ENCODE measurements at places on chromosomes 4 and X. TPM values are rescaled to one million over a fixed set of nuclear protein-coding genes. Genes with fewer than 3 reads are reported as not detected.

Gene MOB1B
- polyA plus RNA-seq = 2.8 TPM

Gene ASB5
- polyA plus RNA-seq = 601 TPM

DNA sequence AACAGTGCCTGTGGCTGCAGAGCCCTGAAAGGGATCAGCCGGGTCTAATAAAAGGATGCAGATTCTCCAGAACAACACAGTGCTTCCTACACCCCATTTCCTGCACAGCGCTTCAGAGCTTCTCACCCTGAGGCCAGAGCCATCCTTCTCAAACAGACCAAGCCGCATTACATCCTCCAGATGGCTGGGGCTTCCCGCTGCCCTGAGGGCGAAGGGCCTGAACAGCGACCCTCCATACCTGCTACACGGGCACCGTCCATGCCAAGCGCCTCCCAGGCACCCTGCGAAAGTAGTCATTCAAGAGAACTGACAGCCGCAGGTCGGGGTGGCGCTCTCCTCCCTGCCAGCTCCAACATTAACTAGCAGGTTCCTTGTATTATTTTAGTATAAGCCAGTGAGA, 36.5 kb downstream of the ACOX3 start:
- H3K27ac ChIP-seq = no peak overlapping the region
- peak; percentile 45 for DNase-seq
- H3K4me1 ChIP-seq = peaks cover 12% of the 10 kb centered on the region
- H3K4me3 ChIP-seq = no peak overlapping the region
- H3K27me3 ChIP-seq = no peaks in the 10 kb centered on the region

DNA sequence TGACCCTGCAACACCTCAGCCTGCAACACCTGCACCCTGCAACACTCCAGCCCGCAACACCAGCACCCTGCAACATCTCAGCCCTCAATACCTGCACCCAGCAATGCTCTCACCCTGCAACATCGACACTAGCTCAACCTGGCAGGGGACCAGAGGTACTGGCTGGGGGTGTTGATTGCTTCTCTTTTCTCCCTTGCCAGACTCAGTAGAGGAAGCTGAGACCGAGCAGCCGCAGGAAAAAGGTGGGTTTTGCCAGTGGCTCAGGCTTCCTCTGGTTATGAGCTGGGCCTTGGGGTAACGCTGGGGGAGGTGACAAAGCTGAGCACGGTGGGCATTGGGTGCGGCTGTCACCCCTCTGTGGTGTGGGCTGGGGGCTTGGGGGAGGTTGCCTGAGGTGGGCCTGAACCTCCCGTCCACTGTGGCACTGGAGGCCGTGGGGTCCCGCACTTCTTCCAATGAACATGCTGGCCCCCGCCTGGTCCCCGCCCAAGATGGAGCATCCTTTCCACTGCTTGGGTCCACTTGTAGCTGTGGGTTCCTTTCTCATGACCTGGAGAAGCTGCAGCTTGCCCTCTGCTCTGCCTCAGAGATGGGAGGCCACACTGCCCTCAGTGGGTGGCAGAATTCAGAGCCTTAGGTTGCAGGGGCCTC, 26.0 kb downstream of the SH3TC1 start:
- H3K36me3 ChIP-seq = no peaks in the 10 kb centered on the region
- H3K4me3 ChIP-seq = no peak overlapping the region
- H3K27me3 ChIP-seq = no peaks in the 10 kb centered on the region
- H3K27ac ChIP-seq = no peak overlapping the region

- no peak overlapping the region for H3K27ac ChIP-seq
- peaks cover 2% of the 10 kb centered on the region for H3K27me3 ChIP-seq
Observed at GRCh38 chr4:5952286-5952974, 59.5 kb upstream of the CRMP1 start.

- DNase-seq = no peak
- H3K27me3 ChIP-seq = no peaks in the 10 kb centered on the region
- peaks cover 10% of the 10 kb centered on the region for H3K4me1 ChIP-seq
- H3K27ac ChIP-seq = no peak overlapping the region
- peaks cover 11% of the 10 kb centered on the region for H3K36me3 ChIP-seq
Observed at GRCh38 chr4:153242839-153243324, 38.6 kb downstream of the TRIM2 start.

GRCh38 chr4:107363125-107363524, 327.0 kb upstream of the DKK2 start:
- no peak for DNase-seq
- H3K4me1 ChIP-seq = no peaks in the 10 kb centered on the region
- no peak overlapping the region for H3K4me3 ChIP-seq
- no peaks in the 10 kb centered on the region for H3K36me3 ChIP-seq
- H3K27me3 ChIP-seq = no peaks in the 10 kb centered on the region
- H3K27ac ChIP-seq = no peak overlapping the region

DNA sequence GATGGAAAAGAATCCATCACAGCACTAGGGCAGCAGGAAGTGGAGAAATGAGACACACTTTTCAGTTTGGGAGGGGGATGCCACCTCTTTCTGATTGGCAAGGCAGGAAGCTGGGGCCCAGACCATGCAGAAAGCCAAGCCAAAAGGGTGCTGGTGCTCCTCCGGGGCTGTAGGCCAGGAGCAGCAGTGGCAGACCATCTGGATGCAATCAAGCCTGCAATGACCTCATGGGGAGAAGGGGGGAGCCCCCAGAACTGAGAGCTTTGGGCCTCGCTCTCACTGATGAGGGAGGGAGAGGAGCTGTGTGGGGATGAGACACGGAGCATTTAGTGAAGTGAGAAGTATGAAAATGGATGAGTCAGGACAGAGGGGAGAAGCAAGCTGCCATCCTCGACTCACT, 141.3 kb upstream of the NALF2 start:
- no peaks in the 10 kb centered on the region for H3K36me3 ChIP-seq
- no peak overlapping the region for H3K4me3 ChIP-seq
- H3K27me3 ChIP-seq = no peaks in the 10 kb centered on the region
- no peak overlapping the region for H3K27ac ChIP-seq

DNA sequence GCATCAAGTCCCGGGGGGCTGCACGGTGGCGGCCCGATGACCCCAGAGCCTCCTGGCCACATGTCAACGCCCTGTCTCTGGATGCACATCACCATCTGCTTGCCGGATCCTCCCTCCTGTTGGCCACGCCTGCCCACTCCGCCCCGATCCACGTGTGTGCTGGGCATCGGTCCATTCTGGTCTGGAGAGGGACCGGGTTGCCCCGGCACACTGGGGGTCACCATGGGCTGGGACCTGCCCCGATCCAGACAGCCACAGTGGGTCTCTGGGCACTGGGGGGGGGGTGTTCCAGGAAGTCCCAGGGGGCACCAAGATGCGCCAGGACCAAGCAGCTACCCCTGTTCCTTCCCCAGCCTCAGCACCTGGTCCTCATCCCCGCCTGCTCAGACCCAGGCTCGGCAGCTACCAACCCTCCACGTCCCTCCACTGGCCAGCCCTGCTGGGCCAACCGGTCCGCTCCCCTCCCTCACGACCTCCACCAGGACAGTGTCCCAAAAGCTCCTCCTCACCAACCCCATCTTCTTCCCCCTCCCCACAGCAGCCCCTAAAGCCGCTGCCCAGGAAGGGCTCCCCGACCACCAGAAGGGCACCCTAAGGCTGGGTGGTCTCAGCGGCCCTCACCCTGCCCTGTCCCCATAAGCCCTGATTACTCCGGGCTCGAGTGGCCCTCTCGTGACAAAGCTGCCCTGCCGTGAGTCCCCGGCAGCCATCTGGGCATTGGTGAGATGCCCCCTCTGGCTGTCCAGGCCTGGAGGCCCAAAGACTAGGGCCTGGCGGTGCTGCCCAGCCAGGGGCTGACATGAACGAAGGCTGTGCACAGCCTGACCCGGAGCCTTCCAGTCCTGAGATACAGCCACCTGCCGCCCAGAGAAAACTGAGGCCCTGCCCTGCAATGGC, 4.6 kb downstream of the CTBP1 start:
- H3K4me3 ChIP-seq = peak overlapping the region; percentile 84
- H3K36me3 ChIP-seq = peaks cover 17% of the 10 kb centered on the region
- H3K27ac ChIP-seq = no peak overlapping the region

GRCh38 chrX:73940893-73941470, 363.0 kb upstream of the ZCCHC13 start:
- no peak for DNase-seq
- peaks cover 4% of the 10 kb centered on the region for H3K4me1 ChIP-seq
- no peaks in the 10 kb centered on the region for H3K27me3 ChIP-seq
- no peak overlapping the region for H3K4me3 ChIP-seq

Measured in psoas muscle (tissue), 8 donors.